Activated CD4-positive, CD25-positive, alpha-beta regulatory T cell treated with anti-CD3 and anti-CD28 coated beads, Interleukin-2, amount 50 U/mL, for 72 hours (primary cell): ENCODE measurements at places on chromosomes 1 and 21.

- DNase-seq: no peak
Measured at GRCh38 chr1:217273866-217274265, 357.0 kb downstream of the GPATCH2 start.

DNA sequence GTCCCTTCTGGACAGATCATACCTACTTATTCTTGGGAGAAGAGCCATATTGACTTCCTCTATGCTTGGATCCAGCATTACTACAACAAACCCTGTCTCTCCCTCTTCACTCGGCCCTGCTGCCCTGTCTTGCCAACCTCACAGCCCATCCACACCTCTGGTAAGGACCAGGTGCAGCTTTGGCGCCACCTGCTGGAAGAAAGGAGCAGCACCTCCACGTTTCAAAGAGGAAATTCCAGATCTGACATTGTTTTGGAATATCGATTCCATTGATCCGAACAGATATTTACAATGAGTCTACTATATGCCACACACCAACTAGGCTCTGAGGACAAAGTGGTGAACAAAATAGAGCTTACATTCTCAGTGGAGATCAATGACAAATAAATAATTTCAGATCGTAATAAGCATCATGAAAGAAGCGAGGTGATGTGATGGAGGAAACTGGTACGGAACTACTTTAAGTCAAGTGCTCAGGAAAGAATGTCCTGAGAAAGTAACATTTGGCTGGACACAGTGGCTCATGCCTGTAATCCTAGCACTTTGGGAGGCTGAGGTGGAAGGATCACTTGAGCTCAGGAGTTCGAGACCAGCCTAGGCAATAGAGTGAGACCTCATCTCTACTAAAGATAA lies 18.7 kb downstream of the MFSD2A start:
- peak; percentile 73 for DNase-seq

DNA sequence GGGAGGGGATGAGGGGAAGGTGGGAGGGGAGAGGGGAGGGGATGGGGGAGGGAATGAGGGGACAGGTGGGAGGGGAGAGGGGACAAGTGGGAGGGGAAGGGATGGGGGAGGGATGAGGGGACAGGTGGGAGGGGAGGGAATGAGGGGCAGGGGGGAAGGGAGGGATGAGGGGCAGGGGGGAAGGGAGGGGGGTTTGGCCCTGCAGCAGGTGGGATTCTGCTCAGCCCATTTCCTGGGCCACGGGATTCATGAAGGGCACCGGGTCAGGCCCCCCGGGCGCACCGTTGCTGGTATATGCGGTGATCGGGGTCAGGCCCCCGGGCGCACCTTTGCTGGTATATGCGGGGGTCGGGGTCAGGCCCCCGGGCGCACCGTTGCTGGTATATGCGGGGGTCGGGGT lies 15.1 kb upstream of the SAMD11 start:
- DNase-seq: no peak

- no peak for DNase-seq
Measured at GRCh38 chr1:26119892-26120608, 8.4 kb downstream of the PDIK1L start.

GRCh38 chr1:156080241-156080862 lies 1.9 kb downstream of the MEX3A start:
- no peak for DNase-seq

- DNase-seq: no peak
Measured at GRCh38 chr1:206732508-206732907, 38.1 kb upstream of the IL19 start.

- DNase-seq: no peak
Measured at GRCh38 chr21:35368326-35368725, 319.2 kb upstream of the RUNX1 start.

DNA sequence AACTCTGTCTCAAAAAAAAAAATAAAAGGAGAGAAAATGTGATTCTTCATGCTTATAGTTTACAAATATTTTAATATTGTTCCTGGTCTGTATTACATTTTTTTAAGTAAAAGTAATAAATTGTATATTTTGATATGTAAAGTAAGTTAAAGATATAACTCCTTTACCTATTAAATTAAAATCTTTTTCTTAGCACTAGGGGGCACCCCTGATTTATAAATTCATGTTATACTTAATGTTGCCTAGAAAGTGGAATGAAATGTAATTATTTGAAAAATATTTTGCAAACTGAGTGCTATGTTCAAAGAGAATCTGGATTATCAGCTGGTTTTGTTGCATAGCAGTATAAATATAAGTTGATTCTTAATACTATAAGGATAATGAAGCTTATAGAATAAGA lies 49.2 kb downstream of the RALGPS2 start:
- no peak for DNase-seq
